ENCODE measurements at places on chromosomes 7 and 10.

GRCh38 chr10:88534072-88534665 lies 48.9 kb downstream of the RNLS start:
- no peaks in the 10 kb centered on the region for H3K4me1 ChIP-seq
- no peaks in the 10 kb centered on the region for H3K36me3 ChIP-seq
- DNase-seq = no peak

- no peak overlapping the region for H3K27ac ChIP-seq
- no peak for DNase-seq
- peaks cover 4% of the 10 kb centered on the region for H3K4me1 ChIP-seq
These were observed 21.0 kb downstream of the RNLS start for GRCh38 chr10:88562152-88562551.

DNA sequence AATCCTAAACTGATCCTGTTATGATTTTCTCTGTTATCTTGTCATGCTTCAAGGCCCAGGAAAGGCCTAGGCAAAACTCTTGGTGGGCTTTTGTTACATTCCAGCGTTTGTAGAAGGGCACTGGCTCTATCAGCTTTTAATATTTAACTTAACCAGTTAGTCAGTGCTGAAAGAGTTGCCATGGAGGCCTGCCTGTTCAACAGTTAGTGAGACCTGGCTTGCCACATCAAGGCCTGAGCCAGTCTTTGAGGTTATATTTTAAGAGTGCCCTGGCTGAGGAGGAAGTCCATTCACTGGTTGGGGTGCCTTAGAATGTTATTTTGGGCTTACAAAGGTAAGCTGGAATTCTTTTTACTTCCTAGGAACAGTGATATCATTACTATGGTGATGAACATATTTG lies 144.1 kb upstream of the NRG3 start:
- no peak overlapping the region for H3K4me3 ChIP-seq
- no peaks in the 10 kb centered on the region for H3K27me3 ChIP-seq
- H3K36me3 ChIP-seq = no peaks in the 10 kb centered on the region
- H3K27ac ChIP-seq = no peak overlapping the region
- no peak for DNase-seq
- H3K4me1 ChIP-seq = no peaks in the 10 kb centered on the region

- no peaks in the 10 kb centered on the region for H3K27me3 ChIP-seq
- no peaks in the 10 kb centered on the region for H3K4me1 ChIP-seq
- peak overlapping the region; percentile 4 for H3K27ac ChIP-seq
- DNase-seq = no peak
These were observed 32.4 kb upstream of the CCDC7 start for GRCh38 chr10:32413513-32413912.

DNA sequence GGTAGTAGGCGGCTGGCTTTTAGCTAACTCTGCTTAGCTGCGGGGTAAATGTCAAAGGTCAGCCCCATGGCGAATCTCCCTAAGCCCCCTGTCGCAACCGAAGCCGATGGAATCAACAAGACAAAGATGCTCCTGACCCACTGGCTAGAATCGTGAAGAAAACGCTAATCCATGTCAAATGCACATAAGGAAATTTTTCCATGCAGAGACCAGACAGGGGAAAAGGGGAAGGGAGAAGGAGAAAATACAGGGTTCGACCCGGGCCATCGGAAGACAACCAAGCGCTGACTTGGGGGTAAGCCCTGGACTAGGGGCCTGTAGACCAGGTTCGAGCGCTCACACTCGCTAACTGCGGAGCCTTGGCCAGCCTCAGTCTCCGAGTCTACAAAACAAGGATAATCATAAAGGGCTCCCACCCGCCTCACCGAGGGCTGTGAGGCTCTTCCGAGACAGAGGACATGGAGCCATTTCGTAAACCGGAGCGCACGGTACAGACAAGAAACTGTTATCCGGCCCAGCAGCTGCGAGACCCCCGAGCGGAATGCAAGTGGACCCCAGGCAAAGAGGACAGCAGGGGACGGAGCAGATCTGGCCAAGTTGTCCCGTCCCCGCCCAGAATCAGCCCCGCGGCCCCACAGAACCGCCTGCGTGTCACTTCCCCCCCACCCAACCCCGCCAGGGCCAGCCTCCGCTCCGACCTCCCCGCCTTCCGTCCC lies 507 bp downstream of the SAR1A start:
- H3K4me1 ChIP-seq = peaks cover 59% of the 10 kb centered on the region
- peak overlapping the region; percentile 96 for H3K4me3 ChIP-seq
- peak overlapping the region; percentile 75 for H3K27ac ChIP-seq
- H3K27me3 ChIP-seq = no peaks in the 10 kb centered on the region

DNA sequence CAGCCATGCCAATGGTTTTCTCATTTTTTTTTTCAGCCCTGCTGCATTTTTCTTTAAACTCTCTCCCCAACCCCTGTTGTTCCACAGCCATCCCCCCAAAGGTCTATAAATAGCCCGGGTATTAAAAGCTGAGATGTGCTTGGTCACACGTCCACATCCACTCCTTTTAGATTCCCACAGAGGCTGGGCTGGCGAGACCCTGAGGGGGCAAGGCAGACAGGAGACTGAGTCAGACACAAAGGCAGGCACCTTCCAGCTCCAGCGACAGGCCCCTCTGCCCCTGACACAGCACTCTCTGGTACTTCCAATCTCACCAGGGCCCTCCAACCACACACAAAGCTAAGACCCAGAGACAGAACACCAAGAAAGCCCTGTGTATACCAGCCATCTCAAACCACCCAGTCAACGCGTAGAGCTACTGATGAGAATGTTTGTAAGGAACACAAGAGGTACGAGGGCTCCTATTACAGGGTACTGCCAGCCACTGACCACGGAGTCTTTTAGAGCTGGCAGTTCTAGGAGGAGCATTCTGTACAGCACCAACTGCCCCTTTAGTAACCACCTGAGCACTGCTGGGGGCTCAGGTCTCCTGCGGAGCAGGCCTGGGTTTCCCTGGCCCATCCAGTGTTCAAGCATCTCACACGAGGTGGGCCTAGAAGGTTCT lies 64.2 kb upstream of the DDC start:
- no peak for DNase-seq
- H3K36me3 ChIP-seq = no peaks in the 10 kb centered on the region
- peaks cover 3% of the 10 kb centered on the region for H3K4me1 ChIP-seq
- H3K27ac ChIP-seq = no peak overlapping the region

GRCh38 chr7:22159341-22159740 lies 197.6 kb downstream of the RAPGEF5 start:
- no peaks in the 10 kb centered on the region for H3K27me3 ChIP-seq
- H3K27ac ChIP-seq = no peak overlapping the region
- DNase-seq = no peak
- no peaks in the 10 kb centered on the region for H3K36me3 ChIP-seq
- H3K4me3 ChIP-seq = no peak overlapping the region
- peaks cover 2% of the 10 kb centered on the region for H3K4me1 ChIP-seq

GRCh38 chr10:129364949-129365348 lies 102.1 kb upstream of the MGMT start:
- no peak overlapping the region for H3K4me3 ChIP-seq
- no peak overlapping the region for H3K27ac ChIP-seq
- H3K27me3 ChIP-seq = peaks cover 6% of the 10 kb centered on the region
- no peaks in the 10 kb centered on the region for H3K4me1 ChIP-seq

- no peak for DNase-seq
- H3K27me3 ChIP-seq = no peaks in the 10 kb centered on the region
- no peak overlapping the region for H3K27ac ChIP-seq
- no peak overlapping the region for H3K4me3 ChIP-seq
These were observed 129.2 kb upstream of the FAM3C start for GRCh38 chr7:121525155-121525819.

GRCh38 chr10:133258818-133259601 lies 17.7 kb downstream of the ADAM8 start:
- peak; percentile 53 for DNase-seq
- H3K4me3 ChIP-seq = peak overlapping the region; percentile 13
- no peaks in the 10 kb centered on the region for H3K36me3 ChIP-seq

DNA sequence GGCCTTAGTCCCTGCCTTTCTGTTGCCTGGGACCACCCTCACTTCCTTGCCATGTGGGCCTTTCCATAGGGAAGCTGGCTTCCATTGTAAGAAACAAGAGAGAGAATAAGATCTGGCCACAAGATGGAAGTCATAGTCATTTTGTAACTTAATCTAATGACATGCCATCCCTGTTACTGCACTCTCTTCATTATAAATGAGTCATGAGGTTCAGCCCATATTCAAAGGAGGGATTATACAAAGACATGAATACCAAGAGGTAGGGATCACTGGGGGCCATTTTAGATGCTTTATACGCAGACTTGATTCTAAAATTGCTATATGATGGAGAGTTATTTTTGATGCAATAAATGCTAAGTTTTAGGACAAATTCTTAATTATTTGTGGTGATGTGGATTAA lies 75.2 kb upstream of the CELF2 start:
- no peak overlapping the region for H3K4me3 ChIP-seq
- no peaks in the 10 kb centered on the region for H3K4me1 ChIP-seq
- H3K36me3 ChIP-seq = no peaks in the 10 kb centered on the region
- no peak for DNase-seq
- no peaks in the 10 kb centered on the region for H3K27me3 ChIP-seq
- H3K27ac ChIP-seq = no peak overlapping the region

DNA sequence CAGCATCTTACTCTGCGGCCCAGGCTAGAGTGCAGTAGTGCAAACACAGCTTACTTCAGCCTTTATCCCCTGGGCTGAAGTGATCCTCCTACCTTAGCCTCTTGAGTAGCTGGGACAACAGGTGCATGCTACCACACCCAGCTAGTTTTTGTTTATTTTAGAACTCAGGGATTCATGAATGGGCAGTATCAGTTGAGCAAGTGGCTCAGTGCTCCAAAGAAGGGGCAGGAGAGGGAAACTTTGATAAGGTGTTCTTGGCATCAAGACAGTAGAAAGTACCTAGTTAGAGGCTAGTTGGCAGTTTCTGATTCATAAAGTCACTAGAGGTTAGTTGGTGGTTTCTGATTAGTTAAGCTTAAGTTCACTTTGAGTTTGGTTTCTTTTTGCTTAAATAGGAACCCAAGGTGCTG lies 18.4 kb downstream of the TRIM24 start:
- no peak overlapping the region for H3K4me3 ChIP-seq
- H3K27ac ChIP-seq = no peak overlapping the region
- H3K4me1 ChIP-seq = peaks cover 6% of the 10 kb centered on the region
- H3K36me3 ChIP-seq = no peaks in the 10 kb centered on the region
- H3K27me3 ChIP-seq = no peaks in the 10 kb centered on the region
- DNase-seq = no peak

DNA sequence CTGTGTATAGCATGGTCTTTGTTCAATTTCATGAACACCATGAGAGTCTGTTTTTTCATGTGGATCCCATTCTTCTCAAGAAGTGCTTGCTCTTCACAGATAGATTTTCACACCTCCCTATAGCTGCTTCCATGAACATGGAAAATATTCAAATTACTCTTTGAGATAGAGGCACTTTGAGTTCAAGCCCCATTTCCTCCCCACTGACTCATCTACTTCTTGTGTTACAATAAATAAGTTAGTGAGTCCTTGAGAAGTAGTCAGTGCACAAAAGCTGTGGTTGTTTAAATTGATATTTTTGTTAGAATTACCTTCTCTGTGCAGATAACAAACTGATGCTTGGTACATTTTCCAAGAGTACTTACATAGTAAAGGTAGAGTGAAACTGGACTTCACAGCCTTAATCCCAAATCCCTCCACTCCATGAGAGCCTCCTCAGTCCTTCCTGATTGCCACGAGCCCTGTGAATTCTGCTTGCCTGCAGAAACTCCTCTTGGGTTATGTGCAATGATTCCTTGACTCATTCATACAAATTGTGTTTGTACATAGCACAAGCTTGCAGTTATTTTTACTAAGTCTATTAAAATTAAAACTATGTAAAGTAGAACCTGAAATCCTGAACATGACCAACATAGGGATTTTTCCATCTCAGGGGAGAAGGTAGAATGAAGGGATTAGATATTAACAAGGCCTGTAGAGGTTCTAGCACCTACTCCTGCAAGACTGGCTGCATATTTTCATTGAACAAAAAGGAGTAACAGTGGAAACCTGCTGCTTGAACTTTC lies 496.2 kb downstream of the TNS3 start:
- H3K27me3 ChIP-seq = no peaks in the 10 kb centered on the region
- no peaks in the 10 kb centered on the region for H3K36me3 ChIP-seq
- H3K4me1 ChIP-seq = no peaks in the 10 kb centered on the region
- DNase-seq = no peak
- no peak overlapping the region for H3K4me3 ChIP-seq

DNA sequence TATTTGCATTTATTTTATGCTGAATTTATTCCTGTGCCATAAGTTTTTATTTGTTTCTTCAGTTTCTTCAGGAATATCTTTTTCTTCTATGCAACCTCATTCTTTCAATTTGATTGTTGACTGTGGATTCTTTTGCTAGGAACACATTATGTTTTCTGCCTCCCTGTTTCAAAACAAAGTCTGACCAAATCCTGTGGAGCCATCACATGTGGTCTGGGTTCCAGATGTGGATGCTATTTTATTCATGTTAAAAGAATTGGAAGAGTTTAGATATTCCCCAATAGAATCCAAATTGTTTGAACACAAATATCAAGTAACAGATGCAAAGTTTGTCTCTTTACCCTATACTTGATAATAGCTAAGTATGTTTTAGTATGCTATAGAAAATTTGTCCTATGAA lies 56.8 kb upstream of the LRRC17 start:
- H3K27ac ChIP-seq = no peak overlapping the region
- no peaks in the 10 kb centered on the region for H3K36me3 ChIP-seq
- no peaks in the 10 kb centered on the region for H3K4me1 ChIP-seq
- no peaks in the 10 kb centered on the region for H3K27me3 ChIP-seq
- H3K4me3 ChIP-seq = no peak overlapping the region
- no peak for DNase-seq

DNA sequence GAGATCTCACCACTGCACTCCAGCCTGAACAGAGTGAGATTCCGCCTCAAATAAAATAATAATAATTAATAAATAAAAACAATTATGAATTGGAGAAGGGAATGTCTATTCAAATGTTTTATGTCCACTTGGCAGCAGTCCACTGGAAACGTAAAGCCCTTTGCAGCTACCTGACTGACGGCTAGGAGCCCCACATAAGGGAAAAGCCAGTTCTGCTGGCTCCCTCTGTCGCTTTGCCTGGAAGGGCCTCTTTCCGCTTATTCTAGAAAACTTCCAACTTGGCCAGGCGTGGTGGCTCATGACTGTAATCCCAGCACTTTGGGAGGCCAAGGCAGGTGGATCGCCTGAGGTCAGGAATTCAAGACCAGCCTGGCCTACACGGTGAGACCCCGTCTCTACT lies 6.1 kb upstream of the TNS3 start:
- H3K4me3 ChIP-seq = no peak overlapping the region
- H3K27me3 ChIP-seq = peaks cover 4% of the 10 kb centered on the region
- no peak for DNase-seq
- no peaks in the 10 kb centered on the region for H3K4me1 ChIP-seq

DNA sequence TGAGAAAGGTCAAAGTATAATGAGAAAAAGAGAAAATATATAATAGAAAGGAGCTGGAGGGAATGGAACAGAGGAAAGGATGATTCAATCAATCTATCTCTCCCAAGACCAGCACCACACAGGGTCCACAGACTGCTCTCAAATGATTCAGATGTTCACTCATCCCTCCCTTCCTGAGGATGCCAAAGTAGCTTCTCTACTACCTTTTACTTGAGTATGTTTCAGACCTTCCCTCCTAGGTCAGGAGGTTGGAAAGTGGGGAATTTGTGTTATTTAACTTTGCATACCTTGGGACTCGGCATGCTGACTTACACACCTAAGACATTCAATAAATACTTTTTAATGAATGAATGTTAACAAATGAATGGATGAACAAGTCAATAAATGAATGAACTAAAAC lies 30.6 kb downstream of the CPVL start:
- no peak overlapping the region for H3K27ac ChIP-seq
- DNase-seq = no peak
- H3K36me3 ChIP-seq = no peaks in the 10 kb centered on the region
- peaks cover 2% of the 10 kb centered on the region for H3K4me1 ChIP-seq
- H3K27me3 ChIP-seq = no peaks in the 10 kb centered on the region

All from T-cell (primary cell).